ENCODE measurements at places on chromosomes 1 and 21.

GRCh38 chr1:5921129-5921528, 71.1 kb downstream of the NPHP4 start:
- no peak for DNase-seq

DNA sequence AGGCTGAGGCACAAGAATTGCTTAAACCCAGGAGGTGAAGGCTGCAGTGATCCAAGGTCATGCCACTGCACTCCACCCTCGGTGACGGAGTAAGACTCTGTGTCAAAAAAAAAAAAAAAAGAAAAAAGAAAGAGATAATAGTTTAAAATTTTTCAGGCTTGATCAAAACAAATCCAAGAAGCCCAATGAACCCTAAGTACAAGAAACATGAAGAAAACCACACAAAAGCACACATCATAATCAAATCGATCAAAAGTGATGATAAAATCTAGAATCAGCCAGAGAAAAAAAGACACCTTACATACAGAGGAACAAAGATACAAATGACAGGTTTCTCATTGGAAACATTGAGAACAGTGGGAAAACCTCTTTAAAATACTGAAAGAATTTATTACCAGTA, 31.5 kb downstream of the LDLRAD1 start:
- no peak for DNase-seq

DNA sequence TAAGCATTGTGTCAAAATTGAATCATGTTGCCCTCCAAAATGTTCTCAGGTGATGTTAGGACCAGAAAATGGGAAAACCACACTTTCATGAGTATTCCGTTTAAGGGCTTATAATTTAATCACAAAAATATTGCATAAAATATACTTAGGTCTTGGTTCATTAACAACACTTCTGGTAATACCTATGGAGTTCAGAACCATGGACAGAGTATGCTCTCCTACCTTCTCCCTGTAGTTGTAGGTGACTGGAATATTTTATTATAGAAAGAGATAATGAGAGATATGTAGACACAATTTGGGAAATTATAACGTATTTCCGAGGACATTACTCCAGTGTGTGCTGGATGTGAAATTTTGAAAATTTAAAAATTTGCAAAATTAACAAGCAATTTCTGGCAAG, 232.5 kb downstream of the NCAM2 start:
- no peak for DNase-seq

- no peak for DNase-seq
These were observed 35.1 kb upstream of the SLC30A10 start for GRCh38 chr1:219963432-219963831.

DNA sequence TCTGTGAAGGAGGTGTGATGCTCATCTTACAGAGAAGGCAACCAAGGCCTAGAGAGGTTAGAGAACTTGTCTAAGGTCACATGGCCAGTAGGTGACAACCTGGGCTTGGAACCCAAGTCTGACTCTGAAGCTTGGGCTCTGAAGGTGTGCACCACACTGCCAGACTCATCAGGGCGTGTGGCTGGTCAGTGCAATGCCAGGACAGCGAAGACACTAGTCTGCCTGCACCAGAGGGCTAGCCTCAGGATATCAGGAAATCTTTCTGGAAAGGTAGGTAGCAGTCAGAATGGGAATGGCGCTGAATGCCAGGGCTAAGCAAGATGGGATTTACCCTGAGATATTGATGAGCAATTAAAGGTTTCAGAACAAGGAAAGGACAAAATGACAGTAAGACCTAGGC, 34.9 kb downstream of the ELK4 start:
- DNase-seq = no peak

DNA sequence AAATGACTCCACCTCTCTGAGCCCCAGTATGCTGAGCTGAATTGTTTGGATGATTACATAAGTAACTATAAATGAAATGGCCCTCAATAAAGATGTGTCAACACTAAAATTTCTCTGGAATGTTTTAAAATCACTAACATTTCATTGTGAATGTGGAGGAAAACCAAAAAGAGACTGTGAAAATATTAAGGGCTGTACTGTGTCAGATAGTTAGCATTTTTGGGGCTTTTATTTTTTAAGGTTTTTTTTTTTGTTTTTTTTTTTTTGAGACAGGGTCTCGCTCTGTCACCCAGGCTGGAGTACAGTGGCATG, 6.3 kb downstream of the MYOC start:
- no peak for DNase-seq

DNA sequence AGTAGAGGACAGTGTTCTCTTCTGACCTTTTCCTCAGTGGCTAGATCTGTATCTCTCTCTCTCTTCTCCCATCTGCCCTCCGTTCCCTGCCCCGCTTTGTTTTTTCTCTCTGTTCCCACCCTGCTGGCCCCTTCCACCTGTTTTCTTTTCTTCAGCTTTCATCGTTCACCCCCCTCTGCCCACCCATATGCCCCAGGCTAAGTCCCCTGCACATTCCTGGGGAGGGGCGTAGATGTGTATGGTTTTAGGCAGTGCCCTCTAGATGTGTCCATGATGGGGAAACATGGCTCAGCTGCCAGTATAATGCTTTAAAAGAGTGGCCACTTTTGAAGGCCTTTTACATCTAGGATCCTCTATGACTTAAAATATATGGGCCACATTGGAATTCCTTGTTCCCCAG, 13.6 kb downstream of the S100A11 start:
- DNase-seq = no peak

GRCh38 chr1:24069817-24070216, 42.1 kb downstream of the MYOM3 start:
- DNase-seq = no peak

GRCh38 chr1:73475316-73475870, 722.6 kb downstream of the LRRIQ3 start:
- DNase-seq = no peak

- no peak for DNase-seq
These were observed 30.4 kb upstream of the PDE4B start for GRCh38 chr1:65762081-65762862.

DNA sequence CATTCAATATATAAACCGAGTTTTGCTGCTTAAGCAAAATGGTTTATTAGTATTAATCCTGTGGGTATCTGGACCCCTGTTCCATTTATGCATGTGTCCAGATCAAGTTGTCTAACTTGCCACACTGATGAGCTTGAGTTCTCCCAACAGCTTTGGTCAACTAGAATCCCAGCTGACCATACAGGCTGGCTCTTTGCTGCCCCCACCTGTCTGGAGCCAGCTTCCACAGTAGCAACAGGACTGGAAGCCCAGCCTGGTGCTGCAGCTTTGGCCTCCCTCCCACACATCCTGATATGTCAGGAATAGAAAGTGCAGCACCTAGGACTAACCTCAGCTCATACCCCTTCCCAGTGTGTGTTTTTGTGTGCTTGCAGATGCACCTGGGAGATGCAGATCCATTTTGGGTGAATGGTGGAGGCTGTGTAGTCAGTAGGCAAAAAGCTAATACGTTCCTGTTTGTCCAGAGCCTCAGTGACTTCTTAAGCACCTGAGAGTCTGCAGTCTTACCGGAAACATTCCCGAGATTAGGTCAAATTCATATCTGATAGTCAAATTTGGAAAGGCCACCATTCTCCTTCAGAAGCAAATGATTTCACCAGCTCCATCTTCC, 40.9 kb upstream of the BEND5 start:
- no peak for DNase-seq

DNA sequence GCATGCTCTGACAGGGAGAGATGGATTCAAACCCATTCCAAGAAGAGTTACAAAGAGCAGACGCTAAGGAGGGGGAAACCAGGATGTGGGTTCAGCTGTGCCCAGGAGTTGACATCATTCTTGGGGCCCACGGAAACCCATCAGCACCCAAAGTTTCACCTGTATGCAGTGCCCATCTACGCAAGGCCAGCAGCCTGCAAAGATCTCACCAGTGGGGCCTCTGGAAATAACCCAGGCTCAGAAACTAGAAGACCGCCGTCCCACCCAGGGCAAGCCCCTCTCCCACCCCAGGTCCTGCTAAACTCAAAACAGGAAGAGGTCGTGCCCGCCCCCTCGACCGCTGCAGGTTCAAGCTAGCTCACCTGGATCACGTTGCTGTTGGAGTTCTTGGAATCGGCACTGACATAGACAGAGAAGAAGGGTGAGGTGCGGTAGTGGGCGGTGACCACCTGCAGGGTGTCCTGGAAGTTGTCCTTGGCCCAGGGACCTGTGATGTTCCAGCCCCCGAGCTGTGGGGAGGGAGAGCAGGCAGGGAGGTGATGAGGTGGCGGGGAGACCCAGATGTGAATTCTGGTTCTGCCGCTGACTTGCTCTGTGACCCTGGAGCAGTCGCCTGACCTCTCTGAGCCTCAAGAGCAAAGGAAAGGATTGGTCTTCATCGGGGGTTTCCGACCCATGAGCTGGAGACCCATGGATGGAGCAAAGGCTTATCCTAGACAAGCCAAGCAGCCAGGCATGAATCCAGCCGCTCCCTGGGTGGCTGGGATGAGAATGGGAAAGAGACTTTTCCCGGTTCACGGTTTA, 31.7 kb downstream of the ECE1 start:
- no peak for DNase-seq

- no peak for DNase-seq
These were observed 32.1 kb upstream of the PDE9A start for GRCh38 chr21:42621166-42621818.

- no peak for DNase-seq
These were observed 41.6 kb downstream of the TNNT2 start for GRCh38 chr1:201335901-201336300.

Data from glomerular endothelial cell (primary cell).